ENCODE measurements at places on chromosomes 5 and 9.

DNA sequence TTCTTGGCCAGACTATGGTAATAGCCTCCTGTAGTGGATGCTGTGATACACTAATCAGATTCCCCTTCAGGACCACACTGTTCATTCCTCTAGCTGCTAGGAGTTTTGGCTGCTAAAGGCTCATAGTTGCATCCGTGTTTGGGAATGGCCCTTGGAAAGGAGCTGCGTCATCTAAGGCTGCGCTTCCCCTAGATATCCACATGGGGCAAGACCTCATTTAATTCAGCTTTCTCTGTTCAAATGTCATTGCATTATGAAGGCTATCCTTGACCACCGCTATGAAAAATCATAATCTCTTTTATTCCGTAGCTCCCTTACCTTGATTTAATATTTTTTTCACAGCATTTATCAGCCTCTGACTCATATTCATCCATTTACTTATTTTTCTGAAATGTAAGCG, 258.3 kb upstream of the NR4A3 start:
- no peak for DNase-seq

- no peak for DNase-seq
Observed at GRCh38 chr5:138029944-138030343, 2.9 kb downstream of the FAM13B start.

DNA sequence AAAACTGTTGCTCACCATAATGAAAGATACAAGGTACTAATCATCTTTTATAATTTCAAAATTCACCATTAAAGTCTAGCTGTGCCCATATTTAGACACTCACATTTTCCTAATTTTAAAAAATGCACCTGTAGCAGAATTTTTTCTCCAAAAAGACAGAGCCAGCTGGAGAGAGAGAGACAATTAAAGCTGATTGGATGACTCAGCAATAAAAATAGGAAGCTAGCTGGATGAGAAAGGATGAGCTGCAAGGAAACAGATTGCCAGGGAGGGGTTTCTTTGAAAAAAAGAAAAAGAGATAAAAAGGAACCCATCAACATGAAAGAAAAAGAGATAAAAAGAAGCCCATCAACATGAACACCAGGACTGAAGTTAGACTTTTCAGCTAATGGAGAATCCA, 73.8 kb downstream of the HCN1 start:
- DNase-seq = no peak

GRCh38 chr5:135978212-135978631, 23.4 kb upstream of the LECT2 start:
- DNase-seq = no peak

DNA sequence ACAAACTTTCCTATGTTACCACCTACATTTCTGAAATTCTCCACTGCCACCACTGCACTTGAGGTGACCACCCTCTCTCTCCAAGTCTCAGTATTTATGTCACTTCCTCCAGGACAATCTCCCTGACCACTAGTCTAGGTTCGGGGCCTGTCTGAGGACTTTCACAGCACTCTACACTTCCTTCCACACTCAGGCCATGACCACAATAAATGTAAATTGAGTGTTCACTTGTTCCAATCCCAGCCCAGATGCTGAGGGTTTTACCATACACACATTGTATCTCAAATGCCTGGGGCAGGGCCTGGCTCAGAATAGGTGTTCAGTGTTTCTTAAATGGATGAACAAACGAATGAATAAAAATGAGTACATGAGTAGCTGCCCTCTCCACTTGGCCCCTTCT, 26.9 kb upstream of the CCNG1 start:
- DNase-seq = no peak

DNA sequence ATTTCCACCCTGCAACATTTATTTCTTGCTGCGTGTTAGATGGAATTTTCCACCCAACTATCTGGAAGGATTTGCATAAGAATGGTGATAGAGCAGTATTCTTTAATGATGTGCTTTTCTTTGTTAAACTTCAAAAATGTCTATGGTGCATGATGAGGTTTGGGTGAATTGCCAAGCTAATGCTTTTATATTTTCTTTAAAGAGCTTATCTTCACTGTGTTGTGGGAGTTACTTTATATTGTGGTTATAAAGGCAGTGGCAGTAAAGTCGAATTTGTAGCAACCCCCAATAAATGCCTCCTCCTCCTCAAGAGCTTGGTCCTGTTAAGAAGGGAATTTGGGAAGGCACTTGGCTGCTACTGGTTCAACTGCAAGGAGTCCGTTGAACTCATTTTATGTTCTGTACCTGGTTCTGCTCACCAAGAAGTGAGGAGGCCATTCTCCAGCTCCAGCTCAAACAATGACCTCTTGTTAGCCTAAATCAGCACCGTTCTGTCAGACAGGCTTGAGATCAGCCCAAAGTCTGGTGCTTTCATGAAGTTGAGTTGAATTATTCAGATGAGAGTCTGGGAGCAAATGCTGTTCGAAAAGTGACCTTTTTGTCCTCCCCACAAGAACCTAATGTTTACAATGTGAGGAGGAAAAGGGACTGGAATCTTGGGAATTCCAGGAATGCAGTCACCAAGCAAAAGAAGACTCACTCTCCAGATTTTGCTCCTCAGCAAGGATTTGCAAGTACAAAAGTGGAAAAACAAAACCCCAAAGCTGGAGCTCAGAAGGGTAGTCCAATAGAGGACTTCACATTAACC, 217.0 kb downstream of the TMEM38B start:
- no peak for DNase-seq
